ENCODE measurements at places on chromosomes 7 and 10.

DNA sequence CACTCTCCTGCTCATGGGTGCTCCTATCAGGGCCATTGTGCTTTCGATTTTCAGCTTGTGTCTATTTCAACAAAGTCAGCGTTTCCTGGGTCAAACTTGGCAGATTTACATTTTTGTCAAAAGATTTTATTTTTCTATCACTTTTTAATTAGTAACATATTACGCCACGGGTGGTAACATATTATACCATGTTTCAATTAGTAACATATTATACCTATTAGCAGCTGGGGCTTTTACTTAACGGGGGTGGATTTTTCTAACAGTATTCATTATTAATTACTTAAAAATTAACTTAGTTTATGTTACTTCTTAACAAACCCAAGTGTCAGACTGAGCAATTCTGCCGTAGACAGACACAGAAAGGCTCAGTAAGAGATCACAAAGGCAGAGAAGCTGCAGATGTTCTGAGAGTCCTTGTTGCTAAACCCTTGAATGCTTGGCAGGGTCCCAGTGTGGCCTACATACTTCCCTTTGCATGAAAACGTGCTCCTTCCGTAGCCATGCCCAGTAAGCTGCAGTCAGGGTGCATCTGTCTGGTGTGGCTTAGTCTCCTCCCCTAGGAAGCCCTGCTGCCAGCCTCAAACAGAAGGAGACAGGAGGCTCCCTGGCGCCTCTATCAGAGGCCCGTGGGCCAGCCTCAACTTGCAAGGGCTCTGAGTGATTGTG lies 263.1 kb upstream of the CXCL12 start:
- no peak for DNase-seq

- no peak for DNase-seq
Observed at GRCh38 chr7:138169441-138169851, 93.2 kb downstream of the AKR1D1 start.

GRCh38 chr10:97640868-97641811 lies 669 bp downstream of the PI4K2A start:
- DNase-seq: peak; percentile 20

DNA sequence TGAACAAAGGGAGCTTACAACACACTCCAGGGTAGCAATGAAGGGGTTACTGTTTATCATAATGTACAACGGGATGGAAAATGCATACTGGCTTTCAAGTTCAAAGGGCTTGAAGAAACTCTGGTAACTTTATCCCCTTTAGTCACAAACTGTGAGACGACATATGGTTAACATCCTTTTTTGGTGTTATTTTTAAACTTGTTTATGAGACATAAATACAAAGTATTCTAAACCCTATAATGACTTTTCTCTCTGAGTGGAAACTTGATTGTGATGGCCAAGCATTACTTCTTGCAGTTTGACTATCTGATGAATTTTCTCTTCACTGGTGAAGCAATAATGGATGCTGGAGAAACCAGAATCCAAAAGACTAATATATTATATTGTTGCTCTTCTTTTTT lies 62.0 kb upstream of the SEMA3A start:
- no peak for DNase-seq

DNA sequence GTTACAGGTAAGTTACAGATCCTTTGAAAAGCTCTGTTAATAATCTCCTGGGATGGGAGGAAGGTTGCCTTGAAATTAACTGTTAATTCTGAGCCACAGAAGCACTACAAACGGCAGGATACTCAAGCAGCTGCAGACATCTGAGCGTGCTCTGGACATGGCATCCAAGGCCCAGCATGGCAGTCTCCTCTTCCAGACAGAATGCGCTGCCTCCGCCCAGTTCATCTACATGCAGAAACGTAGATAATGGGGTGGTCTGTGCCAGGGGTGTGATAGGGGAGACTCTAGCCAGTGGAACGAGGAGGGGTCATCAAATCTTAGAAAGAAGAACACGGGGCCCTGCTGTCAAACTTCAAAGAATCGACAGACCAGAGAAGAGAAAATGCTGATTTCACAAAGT lies 13.8 kb downstream of the VIPR2 start:
- DNase-seq: no peak

- no peak for DNase-seq
Observed at GRCh38 chr10:110775406-110775805, 96.3 kb upstream of the PDCD4 start.

DNA sequence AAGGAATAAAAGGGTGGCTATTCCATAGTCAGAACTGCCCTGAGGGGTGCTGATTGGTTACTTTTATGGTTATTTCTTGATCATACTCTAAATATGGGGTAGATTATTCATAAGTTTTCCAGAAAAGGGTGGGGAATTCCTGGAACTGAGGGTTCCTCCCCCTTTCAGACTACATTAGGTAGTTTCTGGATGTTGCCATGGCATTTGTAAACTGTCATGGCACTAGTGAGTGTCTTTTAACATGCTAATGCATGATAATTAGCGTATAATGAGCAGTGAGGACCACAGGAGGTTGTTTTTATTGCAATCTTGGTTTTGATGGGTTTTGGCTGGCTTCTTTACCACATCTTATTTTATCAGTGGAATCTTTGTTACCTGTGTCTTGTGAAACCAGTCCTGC lies 26.5 kb upstream of the POT1 start:
- DNase-seq: no peak

DNA sequence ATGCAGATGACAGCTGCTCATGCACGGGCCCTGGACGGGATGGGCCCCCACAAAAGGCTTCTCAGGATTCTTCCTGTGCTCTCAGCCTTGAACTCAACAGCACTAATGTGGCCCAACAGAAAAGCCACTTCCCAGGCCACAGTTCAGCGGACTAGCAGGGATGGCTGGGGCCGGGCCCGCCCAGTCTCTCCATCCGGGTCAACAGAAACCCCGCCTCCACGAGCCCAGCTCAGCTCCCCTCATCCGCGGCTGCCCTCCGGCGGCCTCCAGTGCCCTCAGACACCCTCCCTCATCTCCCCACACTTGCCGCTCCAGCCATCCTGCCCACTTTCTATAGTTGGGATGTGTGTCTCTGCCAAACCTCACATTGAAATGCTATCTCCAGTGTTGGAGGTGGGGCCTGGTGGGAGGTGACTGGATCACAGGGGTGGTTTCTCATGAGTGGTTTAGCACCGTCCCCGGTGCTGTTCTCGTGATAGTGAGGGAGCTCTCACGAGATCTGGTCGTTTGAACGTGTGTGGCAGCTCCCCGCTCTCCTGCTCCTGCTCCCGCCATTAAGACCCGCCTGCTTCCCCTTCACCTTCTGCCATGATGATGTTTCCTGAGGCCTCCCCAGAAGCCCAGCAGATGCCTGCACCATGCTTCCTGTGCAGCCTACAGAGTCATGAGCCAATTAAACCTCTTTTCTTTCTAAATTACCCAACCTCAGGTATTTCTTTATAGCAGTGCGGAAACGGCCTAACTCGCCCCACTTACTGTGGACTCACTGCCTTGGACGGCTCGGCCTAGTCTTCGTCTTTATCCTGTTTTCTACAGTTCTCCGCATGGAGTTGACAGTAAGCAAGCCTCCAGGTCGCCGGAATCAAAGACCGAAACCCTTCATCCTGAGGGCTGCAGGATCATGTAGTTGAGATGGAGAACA lies 169.9 kb upstream of the RNF32 start:
- DNase-seq: no peak

DNA sequence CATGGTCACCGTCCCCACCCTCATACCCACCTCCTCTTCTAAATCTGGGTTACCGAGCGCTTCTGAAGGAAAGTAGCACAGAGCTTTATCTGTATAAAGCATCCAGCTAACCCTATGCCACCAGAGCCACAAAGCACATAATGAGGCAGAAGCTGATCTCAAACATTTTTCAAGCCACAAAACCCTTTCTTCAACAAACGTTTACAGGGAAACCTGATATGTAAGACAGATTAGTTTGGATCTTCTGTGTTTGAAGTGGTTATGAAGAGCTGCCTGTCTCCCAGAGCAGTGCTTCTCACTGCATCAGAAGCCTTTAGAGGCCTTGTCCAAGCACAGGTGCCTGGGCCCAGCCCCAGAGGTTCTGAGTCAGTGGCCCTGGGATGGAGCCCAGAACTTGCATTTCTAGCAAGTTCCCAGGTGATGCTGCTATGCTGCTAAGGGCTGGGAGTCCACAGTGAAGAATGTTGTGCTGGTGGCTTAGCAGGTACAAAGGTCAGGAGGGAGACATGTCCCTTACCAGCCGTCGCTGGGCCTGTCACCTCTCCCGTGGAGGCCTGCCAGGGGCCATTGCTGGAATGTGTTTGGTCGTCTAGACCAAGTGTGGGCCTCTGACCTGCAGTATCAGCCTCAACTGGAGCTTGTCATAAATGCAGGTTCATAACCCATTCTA lies 90.4 kb downstream of the TAF3 start:
- DNase-seq: no peak

DNA sequence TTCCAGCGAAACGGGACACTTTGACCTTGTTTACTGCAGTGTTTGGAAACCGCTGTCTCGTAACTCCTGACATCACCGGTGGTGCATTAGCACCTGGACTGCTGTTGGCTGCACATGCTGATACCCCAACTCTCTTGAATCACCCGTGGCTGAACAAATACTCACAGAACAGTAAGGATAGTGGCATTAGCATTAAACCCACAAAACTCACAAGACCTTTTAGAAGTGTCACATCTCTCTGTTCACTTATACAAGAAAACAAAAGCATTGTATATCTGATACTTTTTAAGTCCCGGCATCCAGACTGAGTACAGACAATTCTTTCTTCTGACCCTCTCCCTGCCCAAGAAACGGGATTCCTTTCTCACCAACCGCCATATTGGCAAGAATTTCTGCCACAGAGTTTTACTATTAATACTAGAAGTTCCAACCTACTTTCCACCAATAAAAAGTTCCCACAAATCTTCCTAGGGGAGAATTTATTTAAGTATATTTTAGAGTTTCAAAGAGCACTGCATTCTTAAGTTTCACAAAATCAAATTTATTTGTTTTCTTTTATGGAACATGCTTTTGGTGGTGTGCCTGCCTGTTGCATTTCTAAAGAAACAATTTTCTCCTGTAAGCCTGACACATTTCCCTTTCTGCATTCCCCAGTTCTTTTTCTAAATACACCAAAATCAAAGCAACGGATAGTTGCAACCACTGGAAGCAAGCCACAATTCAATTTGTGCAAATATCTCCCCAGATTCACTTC lies 208.4 kb upstream of the KLF14 start:
- no peak for DNase-seq

DNA sequence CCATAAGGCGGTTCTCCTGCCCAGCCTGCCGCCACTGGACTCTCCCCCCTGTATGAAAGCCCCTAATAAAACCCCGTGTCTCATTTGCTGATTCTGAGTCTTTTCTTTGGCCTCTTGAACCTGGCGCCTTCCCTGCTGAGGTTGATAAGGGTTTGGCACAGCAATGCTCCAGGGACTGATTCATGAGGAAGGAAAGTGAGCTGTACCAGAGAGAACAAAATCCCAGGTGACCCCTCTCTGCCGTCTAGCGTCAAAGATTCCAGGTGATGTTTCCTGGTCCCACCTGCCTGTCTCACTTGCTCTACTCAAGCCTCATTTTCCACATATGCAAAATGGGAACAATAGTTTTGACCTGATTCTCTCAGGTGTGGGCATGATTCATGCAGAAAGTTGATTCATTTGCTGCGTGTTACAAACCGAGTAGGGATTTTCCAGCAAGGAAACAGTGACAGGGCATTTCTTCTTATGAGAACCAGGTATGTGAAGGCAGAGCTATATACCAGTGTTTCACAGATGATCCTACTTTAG lies 730.6 kb upstream of the IGFBP3 start:
- DNase-seq: no peak

DNA sequence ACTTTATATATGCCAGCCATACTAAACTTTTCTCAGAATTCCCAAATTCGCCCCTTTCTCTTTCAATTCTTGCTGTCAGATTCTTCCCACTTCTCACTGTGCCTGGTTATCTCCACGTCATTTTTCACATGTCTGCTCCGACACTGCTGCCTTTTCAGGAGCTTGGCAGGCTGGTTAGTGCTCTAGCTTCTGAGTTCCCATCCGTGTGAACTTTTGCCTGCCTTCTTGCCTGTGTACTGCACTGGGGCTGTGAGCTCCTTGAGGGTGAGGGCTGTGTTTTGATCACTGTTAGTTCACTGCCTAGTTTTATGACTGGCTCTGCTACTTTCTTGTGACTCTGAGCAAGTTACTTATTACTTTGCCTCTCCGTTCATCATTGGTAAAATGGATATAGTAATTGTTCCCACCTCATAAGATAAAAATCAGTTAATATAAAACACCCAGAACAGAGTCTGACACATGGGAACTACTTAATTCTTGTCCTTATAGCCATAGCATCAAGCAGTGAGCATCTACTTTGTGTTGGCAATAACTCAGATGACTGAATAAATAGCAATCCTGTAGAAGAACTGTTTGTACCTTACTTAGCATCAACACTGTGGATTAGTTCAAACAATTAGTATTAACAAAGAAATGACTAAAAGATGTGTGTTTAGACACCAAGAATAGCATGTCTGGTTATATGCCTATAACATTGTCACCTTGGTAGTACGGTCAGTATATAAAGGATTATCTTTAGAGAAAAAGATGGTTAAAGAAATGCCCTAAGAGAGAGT lies 5.5 kb downstream of the GSTO1 start:
- DNase-seq: no peak

DNA sequence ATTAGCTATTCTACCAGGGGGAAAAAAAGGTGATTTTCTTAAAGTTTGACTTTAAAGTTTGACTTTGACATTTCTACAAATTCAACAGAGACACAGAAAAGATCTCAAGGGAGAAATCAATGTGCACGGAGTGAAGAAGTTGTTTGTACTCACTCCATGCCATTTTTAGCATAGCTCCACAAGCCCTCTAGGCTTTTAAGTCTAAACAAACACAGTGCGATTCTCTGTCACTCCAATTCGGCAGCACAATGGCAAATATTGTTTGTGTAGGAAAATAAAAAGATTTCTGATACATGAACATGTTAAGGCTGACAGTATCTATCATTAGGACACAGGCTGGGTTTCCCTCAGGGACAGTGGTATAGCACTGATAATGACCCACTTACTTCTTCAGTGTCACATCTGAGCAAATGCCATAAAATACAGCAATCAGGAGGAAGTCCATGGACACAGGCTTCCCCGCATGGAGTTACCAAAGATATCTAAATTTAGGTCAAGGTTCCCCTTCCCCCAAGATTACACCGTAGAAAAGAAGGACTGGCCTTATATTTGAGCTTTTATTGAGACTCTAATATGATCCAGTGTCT lies 28.0 kb downstream of the GSAP start:
- no peak for DNase-seq

DNA sequence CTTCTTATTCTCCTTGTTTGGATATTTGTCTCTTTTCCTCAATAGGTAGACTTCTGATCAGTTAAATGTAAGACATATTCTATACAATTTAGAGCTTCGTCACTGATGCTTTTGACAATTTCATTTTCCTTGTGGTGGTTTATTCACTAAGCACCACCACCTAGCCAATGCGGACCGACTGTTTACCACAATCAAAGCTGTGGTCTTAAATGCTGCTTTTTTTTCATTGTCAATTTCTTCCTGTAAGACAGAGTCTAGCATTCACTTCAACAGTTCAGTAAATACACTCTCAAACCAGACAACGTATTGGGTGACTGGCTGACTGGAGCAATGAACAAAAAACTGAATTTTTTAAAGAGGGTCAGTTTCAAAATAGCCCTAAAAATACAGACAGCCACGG lies 239.0 kb downstream of the DNAJB6 start:
- DNase-seq: no peak
